NCI-H748 treated with DMSO at 0.1 percent for 48 hours (cell line): ENCODE measurements at places on chromosomes 1 and 21.

- DNase-seq: no peak
Observed at GRCh38 chr1:110235834-110236682, 25.9 kb downstream of the KCNC4 start.

- no peak for DNase-seq
Observed at GRCh38 chr1:244548558-244549115, 87.6 kb downstream of the CATSPERE start.

DNA sequence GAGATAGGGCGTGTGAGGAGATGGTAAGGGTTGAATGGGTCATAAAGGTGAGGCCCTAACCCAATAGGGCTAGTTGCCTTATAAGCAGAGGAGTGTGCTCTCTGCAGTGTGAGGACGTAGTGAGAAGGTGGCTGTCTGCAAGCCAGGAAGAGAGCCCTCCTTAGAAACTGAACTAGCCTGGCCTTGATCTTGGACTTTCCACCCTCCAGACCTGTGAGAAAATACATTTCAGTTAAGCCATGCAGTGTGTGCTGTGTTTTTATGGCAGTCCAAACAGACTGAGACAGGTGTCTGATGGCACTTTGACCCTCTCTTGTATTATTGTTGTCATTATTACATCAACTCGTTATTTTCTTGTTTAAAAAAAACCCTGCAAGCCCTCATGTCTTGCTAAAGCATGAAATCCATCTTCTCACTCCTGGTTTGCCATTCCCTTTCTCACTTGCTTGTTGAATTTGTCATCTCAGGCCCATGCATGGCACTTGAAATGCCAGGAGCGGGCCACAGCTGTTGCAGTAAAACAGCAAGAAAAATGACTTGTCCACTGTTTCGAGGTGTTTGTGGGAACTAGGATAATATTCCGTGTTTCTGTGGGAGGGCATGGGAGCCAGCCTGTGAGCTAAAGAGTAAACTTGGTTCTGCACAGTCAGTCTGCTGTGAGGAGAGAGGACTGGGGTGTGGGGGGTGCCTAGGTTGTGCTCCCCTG, 78.6 kb downstream of the STUM start:
- no peak for DNase-seq

DNA sequence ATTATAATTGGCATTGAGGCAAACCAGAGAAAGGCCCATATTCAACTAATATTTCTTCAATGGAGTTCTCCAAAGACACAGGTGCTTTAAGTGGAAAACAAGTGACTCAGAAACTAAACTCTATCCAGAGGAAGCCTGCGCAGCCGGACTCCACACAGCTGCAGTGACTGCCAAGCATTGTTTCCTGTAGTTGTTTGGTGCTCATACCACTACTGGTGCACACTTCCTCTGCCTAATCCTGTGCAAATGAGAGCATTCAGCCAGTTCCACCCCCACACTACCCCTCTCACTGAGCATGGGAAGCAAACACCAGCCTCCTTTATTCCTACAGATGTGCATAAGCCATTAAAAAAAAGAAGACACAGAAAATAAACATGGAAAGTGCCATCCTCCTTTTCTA, 102.9 kb downstream of the VAV3 start:
- DNase-seq: no peak

- DNase-seq: no peak
Observed at GRCh38 chr1:12244585-12244984, 14.8 kb downstream of the VPS13D start.

GRCh38 chr1:3272321-3273045, 182.0 kb upstream of the ARHGEF16 start:
- DNase-seq: no peak

DNA sequence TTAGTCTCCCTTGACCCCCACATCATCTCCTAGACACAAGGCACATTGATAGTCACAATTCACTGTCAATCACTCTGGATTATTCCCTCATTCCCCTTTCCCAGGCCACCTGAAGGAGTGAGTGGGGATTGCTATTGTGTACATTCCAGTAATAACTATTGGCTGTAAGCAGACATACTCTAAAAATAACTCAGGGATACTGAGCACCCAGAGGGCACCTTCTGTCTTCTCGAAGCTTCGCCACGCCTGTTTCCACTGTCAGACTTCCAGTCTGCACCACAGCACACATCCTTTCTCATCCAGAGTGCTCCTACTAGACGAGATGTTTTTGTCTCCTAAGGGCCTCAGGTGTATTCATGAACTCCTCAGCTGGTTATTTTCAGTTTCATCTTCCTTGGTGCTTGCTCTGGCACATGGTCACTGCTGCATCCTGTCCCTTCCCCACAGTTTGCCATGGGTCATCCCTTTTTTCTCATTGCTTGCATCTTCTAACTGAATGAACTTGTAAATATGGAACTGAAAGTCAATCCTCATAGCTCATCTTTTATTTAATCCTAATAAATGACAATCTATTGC, 848 bp upstream of the APOBEC4 start:
- no peak for DNase-seq

DNA sequence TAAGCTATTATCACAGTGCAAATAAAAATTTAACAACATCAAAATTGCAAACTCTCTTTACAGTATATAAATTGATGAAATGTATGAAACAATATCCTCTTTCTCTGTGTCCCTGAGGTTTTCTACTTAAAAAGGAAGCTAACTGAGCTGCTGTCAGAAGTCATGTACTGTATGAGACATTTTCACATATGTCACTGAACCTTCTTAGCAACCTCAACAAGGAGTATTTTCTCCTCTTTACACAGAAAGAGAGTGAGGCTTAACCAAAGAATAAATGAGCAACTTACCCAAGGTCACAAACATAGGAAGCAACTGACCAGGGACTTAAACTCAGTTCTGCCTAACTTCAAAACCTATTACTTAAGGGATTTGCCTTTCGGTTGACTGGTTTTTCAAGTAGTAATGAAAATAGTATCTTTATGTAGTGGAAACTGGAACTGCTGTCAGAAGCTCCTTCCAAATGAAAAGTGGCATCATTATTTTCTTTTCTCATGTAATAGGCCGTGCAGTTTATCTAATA, 288.9 kb downstream of the LRRIQ3 start:
- DNase-seq: no peak

- DNase-seq: no peak
Observed at GRCh38 chr1:9062021-9062471, 7.4 kb downstream of the SLC2A5 start.

DNA sequence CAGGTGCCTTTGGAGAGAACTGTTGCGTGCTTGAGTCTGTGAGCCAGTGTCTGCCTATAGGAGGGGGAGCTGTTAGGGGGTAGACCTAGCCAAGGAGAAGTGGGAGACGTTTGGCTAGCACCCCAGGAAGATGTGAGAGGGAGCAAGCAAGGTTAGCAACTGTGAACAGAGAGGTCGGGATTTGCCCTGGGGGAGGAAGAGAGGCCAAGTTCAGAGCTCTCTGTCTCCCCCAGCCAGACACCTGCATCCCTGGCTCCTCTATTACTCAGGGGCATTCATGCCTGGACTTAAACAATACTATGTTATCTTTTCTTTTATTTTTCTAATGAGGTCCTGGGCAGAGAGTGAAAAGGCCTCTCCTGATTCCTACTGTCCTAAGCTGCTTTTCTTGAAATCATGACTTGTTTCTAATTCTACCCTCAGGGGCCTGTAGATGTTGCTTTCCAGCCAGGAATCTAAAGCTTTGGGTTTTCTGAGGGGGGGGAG, 2.4 kb downstream of the BTG2 start:
- DNase-seq: no peak

DNA sequence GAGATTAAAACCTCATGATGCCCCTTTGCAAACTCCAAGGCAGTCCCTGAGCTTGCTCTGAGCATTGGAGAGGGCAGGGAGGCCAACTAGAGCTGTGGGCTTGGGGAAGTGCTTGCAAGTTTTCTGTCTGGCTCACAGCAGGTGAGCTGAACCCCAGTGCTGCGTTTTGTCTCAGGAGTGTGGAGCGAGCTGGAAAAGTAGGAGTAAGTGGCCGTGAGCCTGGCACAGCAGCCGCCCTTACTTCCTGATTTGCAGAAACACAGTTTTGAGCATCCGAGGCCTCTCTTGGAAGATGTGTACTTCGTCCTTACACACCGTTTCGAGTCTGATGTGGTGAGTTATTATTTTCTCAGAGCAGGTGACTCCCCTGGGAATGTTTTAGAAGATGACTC, 221.2 kb upstream of the C1orf174 start:
- no peak for DNase-seq

GRCh38 chr21:40729761-40730425, 117.1 kb downstream of the DSCAM start:
- no peak for DNase-seq

- DNase-seq: no peak
Observed at GRCh38 chr1:2042830-2043773, 7.1 kb upstream of the PRKCZ start.

GRCh38 chr1:45979778-45980176, 152.7 kb downstream of the PIK3R3 start:
- peak; percentile 94 for DNase-seq

GRCh38 chr1:234913278-234913649, 215.4 kb downstream of the TOMM20 start:
- no peak for DNase-seq

DNA sequence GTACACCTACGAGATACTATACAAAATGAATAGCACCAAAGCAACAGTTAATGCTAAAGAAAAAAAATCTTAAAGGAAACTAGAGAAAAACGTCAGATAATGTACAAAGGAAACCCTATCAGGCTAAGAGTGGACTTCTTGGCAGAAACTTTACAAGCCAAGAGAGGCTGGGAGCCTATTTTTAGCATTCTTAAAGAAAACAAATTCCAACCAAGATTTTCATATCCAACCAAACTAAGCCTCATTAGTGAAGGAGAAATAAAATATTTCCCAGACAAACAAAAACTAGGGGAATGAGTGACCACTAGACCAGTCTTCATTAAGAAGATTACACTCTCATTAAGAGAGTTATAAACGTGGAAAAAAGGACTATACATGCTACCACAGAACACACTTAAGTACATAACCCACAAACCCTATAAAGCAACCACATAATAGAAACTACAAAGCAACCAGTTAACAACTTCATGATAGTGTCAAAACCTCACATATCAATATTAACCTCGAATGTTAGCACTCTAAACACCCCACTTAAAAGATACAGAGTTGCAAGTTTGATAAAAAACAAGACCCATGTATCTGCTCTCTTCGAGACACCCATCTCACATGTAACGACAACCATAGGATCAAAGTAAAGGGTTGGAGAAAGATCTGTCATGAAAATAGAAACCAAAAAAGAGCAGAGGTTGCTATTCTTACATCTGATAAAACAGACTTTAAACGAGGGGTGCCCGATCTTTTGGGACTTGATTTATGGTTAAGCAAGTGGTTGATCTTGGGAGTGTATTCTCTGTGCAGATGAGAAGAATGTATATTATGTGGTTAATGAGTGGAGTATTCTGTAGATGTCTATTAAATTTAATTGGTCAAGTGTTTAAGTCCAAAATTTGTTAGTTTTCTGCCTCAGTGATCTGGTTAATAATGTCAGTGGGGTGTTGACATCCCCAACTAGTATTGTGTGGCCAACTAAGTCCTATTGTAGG, 1301.4 kb downstream of the PLA2G4A start:
- no peak for DNase-seq

GRCh38 chr1:36359911-36360550, 25.7 kb downstream of the STK40 start:
- DNase-seq: no peak

GRCh38 chr1:92883297-92883696, 51.5 kb downstream of the RPL5 start:
- DNase-seq: no peak

- DNase-seq: no peak
Observed at GRCh38 chr1:91765880-91766443, 120.0 kb downstream of the TGFBR3 start.

DNA sequence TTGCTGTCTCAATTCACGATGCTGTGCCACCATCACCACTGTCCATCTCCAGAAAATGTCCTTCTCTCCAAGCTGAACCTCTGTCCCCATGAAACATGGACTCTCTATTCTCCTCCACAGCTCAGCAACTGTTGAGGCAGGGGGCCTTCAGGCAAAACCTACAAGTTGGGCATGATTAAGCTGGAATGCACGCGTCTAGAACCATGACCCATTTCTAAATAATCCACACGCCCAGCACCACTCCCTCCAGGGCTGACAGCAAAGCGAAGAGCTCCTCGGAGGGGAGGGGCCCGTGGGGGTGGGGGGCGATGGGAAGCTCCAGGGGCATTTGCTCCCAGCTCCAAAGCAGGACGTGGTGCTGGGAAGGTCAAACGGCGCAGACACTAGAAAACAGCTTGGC, 3.3 kb upstream of the HES5 start:
- DNase-seq: no peak

GRCh38 chr21:16034446-16035190, 304.8 kb downstream of the USP25 start:
- DNase-seq: no peak

- no peak for DNase-seq
Observed at GRCh38 chr1:40983286-40983685, 3.8 kb downstream of the CTPS1 start.

- no peak for DNase-seq
Observed at GRCh38 chr1:246304484-246305259, 202.4 kb downstream of the SMYD3 start.

DNA sequence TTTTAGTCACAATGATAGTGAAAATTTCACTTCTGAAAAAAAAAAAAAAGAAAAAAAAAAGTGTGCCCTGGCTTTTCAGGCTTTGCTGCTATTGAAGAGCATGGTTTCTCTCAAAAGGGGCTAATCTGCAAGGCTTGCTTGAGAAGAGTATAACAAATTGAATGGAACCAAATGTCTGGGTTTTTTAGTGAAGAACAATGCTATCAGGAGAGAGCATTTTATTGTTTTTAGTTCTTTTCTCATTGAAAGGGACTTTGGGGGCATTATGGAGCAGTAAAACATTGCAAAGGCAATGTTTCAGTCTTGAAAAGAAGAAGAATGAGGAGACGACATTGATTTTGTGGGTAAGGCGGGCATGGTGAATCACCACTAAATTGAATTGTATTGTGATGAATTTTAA, 28.2 kb downstream of the VCAM1 start:
- no peak for DNase-seq

GRCh38 chr1:160168609-160169369, 17.4 kb downstream of the ATP1A4 start:
- DNase-seq: no peak

DNA sequence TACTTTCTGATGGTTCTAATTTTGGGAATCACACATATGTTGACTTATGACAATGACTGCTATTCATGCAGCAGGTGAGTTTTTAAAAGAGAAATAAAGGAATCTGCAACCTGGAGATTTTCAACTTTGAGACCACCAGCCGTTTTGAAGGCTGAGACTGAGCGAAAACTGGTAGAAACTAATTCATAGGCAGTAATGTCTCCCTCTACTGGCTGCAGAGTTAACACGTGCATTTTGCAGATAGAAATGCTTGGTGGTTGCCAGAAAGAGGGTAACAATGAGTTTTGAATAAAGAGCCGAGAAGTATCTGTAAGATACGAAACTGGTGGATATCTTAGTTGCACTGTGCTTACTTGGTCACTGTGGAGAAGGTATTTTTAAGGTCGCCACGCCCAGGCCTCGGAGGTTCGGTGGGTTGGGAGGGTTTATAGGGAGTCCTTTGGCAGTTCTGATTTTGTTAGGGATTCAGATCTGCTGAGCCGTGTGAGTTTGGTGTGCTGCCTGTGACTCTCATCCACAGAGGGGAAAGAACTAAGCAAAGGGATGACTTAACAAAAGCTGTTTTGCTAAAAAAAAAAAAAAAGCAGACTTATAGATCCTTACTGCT, 83.0 kb downstream of the RYR2 start:
- peak; percentile 20 for DNase-seq
